ENCODE measurements at places on chromosomes 11 and 22. TPM values are rescaled to one million over a fixed set of nuclear protein-coding genes. Genes with fewer than 3 reads are reported as not detected.

- DNase-seq = no peak
Observed at GRCh38 chr11:79437278-79437980, 3.4 kb downstream of the TENM4 start.

OSBP2 gene
- total RNA-seq = 0.42 TPM

LRRC4C gene
- total RNA-seq = not detected

DNA sequence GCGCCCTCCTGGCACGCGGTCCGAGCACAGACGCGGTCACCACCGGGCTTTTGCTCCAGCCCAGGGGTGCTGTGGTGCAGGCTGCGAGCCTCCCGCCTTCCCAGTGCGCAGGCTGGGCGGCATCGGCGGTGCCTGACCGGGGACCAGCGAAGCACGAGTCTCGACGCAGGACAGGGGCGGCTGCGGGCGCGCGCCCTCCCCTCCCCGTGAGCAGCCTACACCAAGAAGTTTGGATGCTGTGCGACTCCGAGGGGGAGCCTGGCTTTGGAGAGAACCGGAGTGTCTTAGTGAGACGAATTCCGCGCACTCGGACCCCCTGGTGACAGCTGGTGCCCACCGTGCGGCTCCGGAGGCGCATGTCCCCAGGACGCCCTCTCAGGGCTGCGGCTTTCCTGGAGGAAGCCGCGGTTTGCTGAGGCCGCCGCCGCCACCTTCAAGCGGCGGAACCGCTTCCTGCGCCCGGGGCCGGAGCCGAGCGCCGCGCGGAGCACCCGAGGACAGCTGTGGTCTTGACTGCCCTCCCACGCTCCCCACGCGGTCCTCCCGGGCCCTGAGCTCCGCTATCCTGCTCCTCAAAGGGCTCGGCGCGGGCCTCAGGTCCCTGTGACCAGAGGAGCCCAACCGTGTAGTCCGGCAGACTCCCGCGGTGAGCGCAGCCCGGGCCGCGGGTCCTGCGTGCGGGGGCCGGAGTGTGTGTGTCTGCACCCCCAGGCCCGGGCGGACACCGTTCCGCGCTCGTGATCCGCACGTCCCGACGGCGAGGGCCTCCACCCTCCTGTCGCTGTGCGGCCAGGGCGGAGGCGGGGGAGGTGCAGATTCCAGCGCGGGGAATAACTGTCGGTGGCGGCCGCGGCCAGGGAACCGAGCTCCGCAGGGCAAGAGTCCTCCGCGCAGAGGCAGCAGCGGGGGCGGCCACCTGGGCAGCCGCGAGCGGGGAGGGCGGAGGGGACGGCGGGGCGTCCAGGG, 1.7 kb downstream of the FGF3 start:
- no peak for DNase-seq

- no peak for DNase-seq
Observed at GRCh38 chr11:116193321-116194131, 579.3 kb downstream of the BUD13 start.

DNA sequence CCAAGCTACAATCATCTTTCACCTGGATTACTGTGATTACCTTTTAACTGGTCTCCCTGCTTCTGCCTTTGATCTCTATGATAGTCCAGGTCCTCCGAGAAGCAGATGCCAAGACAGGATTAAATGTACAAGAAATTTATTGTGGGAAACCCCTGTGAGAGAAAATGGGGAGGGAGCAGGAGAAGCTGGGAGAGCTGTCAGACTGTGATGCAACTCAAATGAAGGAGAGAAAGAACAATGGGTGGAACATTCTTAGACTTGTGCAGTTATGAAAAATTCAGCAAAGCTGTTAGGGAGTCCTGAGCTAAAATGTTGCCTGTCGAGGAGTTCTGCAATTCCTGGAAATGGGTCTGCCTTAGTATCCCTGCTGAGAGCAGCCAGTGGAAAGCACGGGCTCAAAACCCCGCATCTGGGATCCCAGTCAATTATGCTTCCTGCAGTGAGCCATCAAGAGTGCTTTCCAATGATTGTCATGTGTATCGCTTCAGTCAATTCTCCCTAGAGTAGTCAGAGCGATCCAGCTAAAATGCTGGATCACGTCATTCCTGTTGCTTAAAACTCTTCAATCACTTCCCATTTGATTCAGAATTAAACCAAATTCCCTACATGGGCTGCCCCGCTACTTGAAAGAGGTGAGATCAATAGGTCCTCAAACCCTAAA, 16.5 kb upstream of the CSTF3 start:
- no peak for DNase-seq

- DNase-seq = no peak
Observed at GRCh38 chr22:44444341-44445306, 53.4 kb downstream of the RTL6 start.

RAB36 gene
- 0.79 TPM for total RNA-seq

DNA sequence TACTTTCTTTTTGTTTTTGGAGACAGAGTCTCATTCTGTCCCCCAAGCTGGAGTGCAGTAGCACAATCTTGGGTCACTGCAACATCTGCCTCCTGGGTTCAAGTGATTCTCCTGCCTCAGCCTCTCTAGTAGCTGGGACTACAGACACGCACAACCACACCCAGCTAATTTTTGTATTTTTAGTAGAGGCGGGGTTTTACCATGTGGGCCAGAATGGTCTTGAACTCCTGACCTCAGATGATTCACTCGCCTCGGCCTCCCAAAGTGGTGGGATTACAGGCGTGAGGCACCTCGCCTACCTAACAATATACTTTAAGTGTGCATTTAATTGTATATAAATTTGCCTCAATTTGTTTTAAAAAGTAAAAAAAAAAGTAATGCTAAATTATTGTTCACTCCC, 38.4 kb downstream of the GRK3 start:
- no peak for DNase-seq

DNA sequence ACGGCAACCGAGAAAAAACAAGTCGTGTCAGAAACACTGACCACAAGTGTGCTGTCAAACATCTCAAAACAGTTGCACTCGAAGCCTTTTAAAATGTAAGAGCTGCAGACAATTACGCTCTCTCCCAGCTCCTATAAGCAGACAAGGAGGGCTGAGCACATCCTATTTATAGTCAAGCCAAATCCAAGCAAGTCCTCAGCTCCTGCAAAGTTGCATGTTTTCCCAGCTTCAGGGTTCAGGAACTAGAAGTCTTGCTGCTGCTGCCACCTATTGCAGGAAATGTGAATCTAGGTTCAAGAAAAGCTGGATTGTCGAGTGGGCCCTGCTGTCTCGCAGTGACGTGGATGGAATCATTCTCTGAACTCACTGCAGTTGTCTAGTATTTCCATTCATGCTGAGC, 15.5 kb downstream of the EFCAB6 start:
- no peak for DNase-seq

TMEM191C gene
- 1.1 TPM for total RNA-seq

ABTB2 gene
- total RNA-seq = 0.97 TPM

DNA sequence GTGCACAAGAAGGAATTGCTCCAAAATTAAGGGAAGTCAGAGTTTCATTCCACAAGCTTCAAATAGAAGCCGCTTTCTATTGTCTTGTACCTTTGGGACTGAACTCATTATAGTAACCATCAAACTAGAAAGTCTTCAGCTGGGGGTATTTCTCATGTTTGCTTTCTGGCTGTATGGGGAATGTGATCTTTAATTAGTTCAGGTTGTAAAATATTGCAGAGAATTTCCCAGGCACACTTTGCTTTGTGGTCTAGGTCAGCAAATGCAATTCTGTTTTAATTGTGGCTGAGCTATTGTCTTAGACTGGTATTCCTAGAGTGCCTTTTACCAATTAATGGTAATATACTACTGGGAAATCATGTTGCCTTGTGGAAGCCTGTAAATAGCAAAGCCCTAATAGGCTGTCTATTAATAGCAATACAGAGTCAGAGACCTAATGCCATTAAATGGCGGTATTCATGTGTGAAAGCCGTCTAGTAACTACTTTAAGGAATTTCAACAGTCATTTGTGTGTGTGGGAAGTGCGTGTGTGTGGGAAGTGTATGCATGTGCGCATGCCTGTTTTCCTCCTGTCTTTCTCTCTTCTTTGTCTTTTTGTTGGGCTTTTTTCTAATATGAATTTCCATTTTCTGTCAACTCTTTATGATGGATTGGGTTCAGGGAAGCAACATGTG, 276.6 kb downstream of the FAT3 start:
- DNase-seq = no peak

DNA sequence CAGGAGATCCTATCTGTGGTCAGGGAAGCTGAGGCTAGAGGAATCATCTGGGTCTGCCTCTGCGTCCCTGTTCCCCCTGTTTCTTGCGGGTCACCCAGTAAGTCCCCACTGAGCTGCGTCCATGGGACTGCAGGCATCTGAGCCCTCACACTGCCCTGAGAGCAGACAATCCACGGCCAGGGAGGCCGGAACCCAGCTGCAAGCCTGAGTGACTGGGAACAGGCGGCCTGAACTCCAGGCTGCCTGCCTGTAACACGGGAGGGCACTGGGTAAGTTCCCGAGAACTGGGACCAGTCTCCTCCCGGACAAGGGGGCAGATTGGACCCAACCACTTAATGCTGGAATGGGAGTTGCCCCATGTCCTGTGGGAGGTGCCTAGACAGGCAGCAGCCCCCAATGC, 727.4 kb downstream of the BRD1 start:
- no peak for DNase-seq

DNA sequence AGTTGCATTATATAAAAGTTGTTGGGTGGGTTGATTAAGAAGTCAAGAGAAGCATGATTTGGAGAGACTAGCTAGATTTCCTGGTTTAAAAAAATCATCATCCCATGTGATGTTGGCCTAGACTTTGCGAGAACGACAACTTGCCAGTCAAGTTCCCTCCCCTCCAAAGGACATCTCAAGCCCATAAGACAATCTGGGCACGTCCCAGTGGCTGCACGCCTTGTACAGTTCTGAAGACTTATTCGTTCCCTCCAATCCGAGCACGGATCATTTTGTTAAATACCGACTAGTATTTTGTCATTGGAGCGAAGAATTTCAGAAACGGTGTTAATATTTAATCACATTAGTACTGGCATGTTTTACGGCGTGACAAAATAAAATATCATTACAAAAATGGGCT, 8.0 kb downstream of the MN1 start:
- no peak for DNase-seq

DNA sequence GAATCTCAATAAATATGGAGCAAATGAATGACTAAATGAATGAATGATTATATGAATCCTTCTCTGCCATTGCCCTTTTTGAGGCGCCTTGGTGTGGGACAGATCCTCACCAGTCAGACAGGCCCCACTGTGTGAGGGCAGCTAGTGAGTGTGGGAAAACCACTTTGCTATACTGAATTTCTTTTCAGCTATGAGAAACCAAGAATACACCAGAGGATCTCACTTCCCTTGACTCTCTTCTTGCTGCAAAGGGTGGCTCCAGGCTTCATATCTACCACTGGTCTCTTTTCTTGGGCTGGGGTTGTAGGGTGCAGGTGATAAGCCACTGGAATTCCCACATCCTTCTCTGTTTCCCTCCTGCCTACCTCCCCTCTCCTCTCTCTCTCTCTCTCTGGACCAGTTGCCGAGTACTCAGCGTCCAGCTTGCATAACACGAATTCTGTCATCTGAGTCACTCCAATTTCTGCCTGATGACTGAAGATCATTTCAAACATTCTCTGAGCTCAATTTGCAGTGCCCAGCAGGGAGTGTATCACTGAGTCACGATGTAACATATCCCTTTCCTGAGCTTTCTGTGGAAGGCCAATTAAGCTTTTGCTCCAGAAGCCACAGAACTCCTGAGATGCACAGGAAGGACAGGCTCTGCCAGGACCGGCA, 304.3 kb upstream of the NCAM1 start:
- DNase-seq = no peak
